Fibroblast of skin of left biceps (primary cell): ENCODE measurements at places on chromosomes 11 and 22.

GRCh38 chr11:33897761-33898375, 6.0 kb upstream of the LMO2 start:
- no peak for DNase-seq

DNA sequence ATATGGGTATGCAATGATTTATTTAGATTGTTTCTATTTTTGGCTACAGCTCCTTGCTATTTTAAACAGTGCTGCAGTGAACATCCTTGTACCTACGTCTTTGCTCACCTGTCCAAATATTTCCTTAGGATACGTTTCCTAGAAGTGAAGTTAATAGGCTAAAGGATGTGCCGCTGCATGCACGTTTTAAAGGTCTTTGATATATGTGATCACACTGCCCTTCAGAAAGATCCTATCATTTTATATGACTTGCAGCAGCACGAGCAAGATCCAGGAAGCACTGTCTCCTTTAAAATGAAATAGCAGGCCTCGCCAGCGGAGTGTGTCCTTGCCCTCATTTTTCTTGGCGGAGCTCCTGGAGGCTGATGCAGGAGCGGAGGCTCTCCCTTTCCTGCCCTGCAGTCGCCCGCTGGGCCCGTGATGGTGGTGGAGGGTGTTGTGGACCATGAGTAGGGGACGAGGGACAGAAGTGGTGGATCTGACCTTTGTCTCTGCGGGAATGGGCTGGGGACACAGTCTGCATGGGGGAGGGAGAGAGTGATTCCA, 19.4 kb downstream of the RPS6KA4 start:
- no peak for DNase-seq

DNA sequence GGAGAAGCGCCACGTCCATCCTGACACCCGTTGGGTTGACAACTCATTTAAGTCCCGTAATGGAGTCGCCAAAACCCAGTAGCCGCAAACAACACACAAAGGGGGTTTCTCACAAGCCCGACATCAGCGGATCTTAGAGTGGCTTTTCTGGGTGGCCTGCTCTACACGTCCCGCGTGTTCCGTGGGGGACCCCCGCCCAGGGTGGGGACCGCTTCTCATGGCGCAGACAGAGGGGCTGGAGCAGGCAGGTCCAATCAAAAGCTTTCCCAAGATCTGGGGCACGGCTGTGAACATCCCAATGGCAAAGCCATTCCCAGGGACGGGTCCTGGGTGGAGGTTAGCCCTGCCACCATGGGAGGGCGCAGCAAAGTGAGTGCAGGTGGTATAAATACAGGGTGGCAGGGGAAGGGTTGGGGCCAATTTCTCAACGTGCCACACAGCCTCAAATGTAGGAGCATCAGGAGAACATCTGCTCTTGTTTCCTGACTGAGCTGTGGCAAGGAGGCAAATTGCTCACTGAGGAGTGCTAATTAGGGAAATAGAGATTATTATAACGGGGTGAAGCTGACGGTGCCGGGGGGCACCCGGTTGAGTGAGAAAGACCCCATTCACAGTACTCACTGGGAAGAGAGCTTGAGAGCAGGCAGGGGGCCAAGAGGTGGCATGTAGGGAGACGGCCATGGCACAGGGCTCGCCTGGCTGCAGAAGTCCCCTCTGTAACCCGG, 1447.2 kb downstream of the TBC1D22A start:
- no peak for DNase-seq

DNA sequence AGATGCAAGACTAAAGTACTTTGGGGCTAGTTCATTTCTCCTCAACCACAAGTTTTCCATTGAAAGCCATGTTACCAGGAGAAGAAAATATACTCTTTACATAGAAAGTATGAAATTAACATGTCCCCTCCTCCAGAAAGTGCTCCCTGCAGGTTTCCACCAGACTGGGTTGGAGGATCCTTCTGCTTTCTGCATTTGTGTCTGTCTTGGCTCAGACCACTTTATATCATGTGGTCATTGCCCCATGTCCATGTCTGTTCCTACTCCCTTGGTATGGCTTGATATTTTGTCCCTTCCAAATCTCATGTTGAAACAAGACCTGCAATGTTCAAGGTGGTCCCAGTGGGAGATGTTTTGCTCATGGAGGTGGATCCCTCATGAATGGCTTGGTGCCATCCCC, 28.4 kb upstream of the ACER3 start:
- no peak for DNase-seq

DNA sequence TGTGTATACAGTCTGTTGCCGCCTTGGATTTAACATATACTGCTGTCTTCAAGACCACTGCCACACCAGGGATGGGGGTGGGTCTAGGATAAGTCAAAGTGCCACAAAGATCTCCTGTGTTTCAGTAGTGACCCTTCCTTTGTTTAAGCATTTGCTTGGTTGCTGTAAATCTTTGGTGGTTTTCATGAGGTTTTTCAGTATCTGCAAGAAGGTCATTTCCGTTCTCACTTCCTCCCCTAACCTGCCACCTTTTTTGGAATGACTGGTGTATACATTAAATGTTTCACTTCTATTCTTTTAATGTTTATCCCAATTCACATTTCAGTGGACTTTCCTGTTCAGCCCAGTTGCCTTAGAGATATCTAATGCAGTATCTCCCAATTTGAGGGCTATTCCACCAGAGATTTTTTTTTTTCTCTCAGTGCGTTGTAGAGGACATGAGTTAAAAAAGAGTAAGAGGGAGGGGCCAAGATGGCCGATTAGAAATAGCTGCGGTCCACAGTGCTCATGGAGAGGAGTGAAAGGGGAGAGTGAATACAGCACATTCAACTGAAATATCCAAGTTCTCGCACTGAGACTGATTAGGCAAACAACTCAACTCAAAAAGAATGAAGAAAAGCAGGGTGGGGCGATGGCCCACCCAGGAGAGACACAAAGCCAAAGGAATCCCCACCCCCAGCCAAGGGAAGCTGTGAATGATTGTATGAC, 43.2 kb downstream of the USP47 start:
- no peak for DNase-seq

GRCh38 chr11:64729851-64730382, 6.9 kb upstream of the NRXN2 start:
- no peak for DNase-seq

- DNase-seq = no peak
These were observed 55.4 kb upstream of the NECTIN1 start for GRCh38 chr11:119784421-119784820.
